Activated T-cell treated with anti-CD3 and anti-CD28 coated beads, Interleukin-2, amount 50 U/mL, for 72 hours (primary cell): ENCODE measurements at places on chromosomes 1 and 21. TPM values are rescaled to one million over a fixed set of nuclear protein-coding genes. Genes with fewer than 3 reads are reported as not detected.

The VSIG8 gene
- not detected for total RNA-seq

The CSMD2 gene
- not detected for total RNA-seq

GRCh38 chr1:39882152-39882551, 1.2 kb downstream of the TRIT1 start:
- DNase-seq: no peak

- DNase-seq: no peak
Observed at GRCh38 chr1:87766737-87767136, 438.1 kb downstream of the LMO4 start.

- no peak for DNase-seq
Observed at GRCh38 chr1:88983791-88984559, 8.5 kb downstream of the KYAT3 start.

The PDC gene
- total RNA-seq: not detected

DNA sequence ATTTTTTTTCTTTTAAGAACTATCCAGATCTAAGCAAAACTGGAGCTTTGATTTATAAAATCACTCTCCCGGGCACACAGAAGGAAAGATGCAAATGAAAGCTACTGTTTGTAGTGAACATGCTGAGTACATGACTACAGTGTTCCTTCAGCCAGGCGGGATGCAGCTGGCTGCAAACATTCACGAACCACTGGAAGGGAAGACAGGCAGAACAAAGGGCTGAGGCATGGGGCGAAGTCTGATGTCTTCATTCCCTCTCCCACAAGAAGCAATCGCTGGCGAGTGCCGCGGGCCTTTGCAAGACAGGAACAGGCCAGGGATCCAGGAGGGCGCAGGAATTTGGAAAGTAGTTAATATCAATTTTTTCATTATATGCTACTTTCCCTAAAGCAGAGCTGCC, 257.9 kb upstream of the AJAP1 start:
- no peak for DNase-seq

The LIN28A gene
- total RNA-seq: not detected

The ARHGAP30 gene
- total RNA-seq: 198 TPM

DNA sequence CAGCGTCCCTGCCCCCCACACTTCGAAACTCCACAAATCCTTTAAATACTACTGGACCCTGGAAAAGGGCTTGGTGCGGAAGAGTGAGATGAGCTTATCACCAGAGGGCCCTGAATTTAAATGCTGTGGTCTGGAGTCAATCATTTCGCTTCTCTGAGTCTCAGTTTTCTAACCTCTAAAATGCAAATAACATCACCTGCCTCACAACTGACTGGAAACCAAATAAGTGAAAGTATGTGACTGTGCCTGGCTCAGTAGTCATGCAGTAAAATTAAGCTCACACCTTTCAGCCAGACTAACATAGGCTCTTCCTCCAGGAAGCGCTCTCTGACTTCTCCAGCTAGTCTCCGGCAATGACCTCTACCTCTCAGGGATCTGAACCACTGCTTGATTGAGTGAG, 4.2 kb downstream of the GJA4 start:
- DNase-seq: no peak

- DNase-seq: no peak
Observed at GRCh38 chr1:215269955-215270354, 187.4 kb downstream of the KCNK2 start.

- DNase-seq: no peak
Observed at GRCh38 chr1:30412241-30413110, 310.9 kb downstream of the MATN1 start.

The CYP4A11 gene
- total RNA-seq: not detected

DNA sequence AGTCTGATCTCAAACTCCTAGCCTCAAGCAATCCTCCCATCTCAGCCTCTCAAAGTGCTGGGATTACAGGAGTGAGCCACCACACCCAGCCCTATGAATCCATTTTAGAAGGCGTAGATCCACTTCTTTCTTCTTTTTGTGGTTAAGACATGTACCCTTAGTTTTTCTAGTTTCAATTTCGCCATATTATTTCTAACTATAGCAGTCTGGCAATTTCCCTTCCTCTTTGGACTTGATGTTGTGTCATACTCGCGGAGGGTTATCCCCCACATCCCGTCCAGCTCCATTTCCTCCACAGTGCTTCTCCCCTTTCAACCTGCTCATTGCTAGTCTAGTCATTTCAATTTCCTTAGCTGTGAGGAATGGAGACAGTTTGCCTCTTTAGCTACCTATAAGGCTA, 5.2 kb upstream of the LRRC8D start:
- no peak for DNase-seq

The BRDT gene
- not detected for total RNA-seq
